ENCODE measurements at places on chromosomes 3 and 15. TPM values are rescaled to one million over a fixed set of nuclear protein-coding genes. Genes with fewer than 3 reads are reported as not detected.

- DNase-seq: no peak
Observed at GRCh38 chr15:77384589-77385359, 35.1 kb downstream of the PEAK1 start.

- DNase-seq: no peak
Observed at GRCh38 chr3:156448300-156448699, 106.6 kb downstream of the SSR3 start.

Gene NOX5
- under 0.01 TPM for total RNA-seq

Gene SYNPR
- total RNA-seq: not detected

- DNase-seq: no peak
Observed at GRCh38 chr3:84039099-84039498, 919.7 kb upstream of the CADM2 start.

DNA sequence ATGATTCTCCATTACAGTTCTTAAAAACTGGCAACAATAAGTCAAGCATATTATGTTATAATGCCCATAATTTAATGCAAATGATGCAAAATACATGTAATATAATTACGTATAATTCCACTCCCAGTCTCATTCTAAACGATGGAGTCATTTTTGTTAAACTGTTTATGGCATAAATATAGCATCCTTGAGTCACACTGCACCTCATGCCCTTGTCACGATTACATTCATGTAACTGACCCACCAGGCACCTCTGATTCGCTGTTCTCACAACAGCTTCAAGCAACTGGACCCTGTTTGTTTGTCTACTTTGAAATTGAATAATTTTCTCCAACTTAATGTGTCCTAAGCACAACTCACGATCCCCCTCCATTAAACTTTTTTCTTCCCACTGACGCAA lies 148.0 kb upstream of the LRTM1 start:
- no peak for DNase-seq

DNA sequence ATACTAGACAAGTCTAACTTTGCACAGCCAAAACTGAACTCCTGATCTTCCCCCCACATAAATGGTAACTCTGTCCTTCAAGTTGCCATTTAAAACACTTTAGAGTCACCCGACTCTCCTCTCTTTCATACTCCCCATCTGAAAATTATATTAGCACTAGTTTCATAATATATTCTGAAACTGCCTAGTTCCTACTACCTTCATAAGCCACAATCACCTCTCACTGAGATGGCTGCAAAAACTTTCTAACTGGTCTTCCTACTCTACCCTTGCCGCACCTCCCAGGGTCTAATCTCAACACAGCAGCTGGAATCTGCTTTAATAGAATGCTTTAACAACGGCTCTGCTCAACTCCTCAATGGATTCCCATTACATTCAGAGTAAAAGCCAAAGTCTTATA lies 55.0 kb downstream of the GLB1 start:
- DNase-seq: no peak

Gene SPINK8
- not detected for total RNA-seq

Measured in pulmonary artery endothelial cell (primary cell).